ENCODE measurements at places on chromosomes 12 and 14.

DNA sequence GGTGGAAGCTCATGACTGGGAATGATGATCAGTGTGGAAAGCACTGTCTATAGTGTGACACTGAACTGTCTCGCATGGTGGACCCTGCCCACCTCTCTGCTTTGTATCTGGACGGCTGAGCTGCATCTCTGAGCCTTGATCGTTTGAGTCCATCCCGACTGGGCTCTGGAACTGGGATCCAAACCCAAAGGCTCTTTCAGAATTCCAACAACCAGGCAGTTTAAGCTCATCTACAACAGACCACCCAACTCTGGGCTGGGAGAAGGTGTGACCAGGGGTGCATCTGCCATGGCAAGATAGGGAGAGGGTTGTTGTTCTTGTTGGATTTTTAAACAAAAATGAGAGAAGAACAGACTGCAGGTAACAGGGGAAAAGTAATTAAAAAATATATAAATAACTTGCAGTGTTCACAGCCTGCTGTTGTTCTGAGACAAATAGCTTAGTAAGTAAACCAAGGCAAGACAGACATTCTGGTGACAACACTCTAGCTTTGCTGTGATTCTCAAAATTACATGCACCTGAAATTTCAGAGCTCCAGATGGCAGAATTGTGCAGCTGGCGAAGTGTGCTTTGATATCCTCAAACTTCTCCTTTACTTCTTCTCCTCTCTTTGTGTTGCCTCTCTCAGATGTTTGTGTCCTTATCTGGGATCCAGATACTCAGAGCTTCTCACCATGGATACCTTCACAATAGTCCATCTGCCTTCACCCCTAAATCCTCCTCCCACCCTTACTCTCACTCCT, 209.6 kb downstream of the EMP1 start:
- no peak for DNase-seq

DNA sequence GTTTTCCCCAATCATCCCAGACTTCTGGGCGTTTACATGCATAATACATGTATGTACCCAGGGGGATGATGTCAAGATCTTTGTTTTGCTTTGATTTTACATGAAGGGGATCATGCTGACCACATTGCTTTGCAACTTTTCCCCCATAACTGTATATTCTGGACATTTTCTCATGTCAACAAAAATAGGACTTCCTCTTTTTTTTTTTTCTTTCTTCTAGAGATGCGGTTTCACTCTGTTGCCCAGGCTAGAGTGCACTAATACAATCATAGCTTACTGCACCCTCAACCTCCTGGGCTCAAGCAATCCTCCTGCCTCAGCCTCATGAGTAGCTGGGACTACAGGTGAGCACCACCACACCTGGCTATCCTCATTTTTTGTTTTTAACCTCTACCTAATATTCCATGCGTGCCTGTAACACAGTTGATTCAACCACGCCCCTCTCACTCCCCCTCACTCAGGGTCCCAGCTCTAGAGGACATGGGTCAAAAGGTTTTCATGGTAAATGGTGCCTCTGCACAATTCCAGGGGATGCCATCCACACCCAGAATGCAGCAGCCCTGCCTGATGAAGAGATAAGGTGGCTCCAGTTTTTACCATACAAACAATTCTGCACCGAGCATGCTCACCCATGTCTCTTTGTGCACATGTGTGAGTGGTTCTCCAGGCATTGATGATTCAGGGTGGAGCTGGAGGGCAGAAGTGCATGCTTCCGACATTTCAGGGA, 32.0 kb upstream of the CIPC start:
- DNase-seq, result no peak

DNA sequence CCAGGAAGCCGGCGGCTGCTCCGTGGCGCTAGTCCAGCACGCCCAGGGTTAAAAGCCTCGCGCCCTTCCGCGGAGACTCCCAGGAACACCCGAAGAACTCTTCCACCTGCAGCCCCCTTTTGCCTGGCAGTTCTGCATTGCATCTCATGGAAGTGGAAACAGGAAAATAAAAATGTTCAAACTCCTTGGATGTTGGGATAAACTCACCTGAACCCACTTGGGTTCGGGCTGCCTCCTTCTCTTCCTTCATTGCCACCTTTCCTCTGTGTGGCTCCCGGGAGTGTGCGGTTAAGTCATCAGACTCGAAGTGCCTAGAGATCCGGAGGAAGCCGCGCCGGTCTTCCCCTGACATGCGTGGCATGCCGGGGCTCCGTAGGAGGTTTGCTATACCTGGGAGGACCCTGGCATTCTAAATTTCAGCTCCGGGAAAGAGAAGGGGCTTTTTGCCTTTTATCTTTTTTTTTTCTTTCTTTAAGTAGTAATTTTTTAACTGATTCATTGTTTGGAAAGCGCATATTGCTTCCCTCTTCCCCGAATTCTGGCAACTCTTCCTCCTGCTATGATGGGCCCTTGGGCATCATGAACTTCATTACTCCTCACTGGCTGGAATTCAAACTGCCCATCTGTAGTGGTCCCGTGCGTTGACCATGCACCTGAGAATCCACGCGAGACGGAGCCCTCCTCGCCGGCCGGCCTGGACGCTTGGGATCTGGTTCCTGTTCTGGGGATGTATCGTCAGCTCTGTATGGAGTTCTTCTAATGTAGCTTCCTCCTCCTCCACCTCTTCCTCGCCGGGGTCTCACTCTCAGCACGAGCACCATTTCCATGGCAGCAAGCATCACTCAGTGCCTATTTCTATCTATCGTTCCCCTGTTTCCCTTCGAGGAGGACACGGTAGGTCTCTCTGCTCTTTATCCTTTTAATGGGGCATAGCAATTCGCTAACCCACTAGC, 931.4 kb downstream of the DIO2 start:
- DNase-seq, result no peak

- no peak for DNase-seq
These were observed 15.9 kb upstream of the LRRK2 start for GRCh38 chr12:40208707-40209446.

GRCh38 chr14:93346926-93347721, at the start of gene COX8C:
Gene COX8C (plus strand): TSS chr14:93347182. CDS start chr14:93347269, 87 bp downstream.
- no peak for DNase-seq

DNA sequence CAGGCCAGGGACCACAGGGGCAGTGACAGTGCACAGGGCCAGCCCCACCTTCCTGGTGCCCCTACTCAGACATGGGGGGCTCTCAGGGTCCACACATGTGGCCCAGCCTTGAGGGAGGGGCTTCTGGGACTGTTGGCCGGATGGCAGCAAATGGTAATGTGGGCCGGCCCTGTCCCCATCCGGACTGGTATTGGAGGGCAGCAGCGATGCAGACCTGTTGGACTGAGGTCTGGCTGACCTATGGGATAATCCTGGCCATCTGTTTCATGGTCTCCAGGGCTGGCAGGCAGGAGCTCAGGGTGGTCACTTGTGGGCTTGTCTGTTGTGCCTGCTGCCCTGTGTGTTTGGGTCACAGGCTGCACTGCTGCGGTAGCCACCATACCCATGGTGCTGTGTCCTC, 387.5 kb downstream of the TMEM121 start:
- no peak for DNase-seq

DNA sequence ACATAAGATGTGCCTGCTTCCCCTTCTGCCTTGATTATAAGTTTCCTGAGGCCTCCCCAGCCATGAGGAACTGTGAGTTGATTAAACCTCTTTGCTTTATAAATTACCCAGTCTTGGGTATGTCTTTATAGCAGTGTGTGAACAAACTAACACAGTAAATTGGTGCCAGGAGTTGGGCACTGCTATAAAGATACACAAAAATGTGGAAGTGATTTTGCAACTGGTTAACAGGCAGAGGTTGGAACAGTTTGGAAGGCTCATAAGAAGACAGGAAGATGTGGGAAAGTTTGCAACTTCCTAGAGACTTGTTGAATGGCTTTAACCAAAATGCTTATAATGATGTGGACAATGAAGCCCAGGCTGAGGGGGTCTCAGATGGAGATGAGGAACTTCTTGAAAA, 264.1 kb downstream of the DACT1 start:
- DNase-seq, result no peak

All from left cardiac atrium (tissue), 4 donors.